ENCODE measurements at places on chromosomes 7 and 10.

DNA sequence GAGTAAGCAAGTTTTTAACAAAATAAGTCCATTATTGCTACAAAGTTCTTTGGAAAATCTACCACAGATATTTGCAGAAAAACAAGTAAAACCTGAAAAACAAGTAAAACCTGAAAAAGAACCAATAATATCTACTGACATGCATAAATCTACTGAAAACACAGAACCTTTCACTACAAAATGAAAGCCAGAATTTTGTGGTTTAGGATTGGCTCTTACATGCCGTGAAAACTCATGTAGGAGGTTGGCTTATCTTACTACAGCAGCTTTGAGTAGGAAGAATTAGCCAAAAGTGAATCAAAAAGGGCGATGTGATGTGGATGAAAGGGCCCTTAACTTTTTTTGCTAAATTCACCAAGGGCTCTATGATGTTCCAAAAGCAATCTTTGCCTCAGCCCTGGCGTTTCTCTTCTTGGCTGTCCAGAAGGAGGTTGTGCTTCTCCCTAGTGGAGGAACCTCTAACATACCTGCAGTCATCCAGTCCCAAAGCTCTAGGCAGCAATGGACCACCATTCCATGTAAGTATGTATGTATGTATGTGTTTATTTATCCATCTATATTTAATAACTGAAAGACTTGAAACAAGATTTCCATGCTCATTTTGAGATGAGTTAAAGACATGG lies 93.5 kb upstream of the ZNF804B start:
- no peak for DNase-seq

DNA sequence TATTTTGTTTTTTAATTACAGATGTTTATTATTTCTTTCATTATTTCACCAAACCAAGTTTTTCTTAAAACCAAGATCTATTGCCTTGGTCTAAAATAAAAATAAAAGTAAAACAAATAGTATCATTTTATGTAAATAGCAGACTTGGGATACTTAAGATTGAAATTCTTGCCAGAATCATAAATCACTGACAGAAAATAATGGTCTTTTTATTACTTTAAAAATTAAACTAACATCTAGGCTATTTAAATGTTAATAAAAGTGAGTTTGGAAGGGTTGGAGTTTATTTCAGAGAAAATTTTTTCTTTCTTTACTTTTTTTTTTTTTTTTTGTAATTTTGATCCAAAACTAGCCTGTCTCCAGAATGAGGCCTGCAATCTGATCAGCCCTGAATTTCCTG lies 568.0 kb upstream of the IGFBP3 start:
- no peak for DNase-seq

GRCh38 chr10:3400348-3400747 lies 227.8 kb upstream of the PITRM1 start:
- peak; percentile 35 for DNase-seq

DNA sequence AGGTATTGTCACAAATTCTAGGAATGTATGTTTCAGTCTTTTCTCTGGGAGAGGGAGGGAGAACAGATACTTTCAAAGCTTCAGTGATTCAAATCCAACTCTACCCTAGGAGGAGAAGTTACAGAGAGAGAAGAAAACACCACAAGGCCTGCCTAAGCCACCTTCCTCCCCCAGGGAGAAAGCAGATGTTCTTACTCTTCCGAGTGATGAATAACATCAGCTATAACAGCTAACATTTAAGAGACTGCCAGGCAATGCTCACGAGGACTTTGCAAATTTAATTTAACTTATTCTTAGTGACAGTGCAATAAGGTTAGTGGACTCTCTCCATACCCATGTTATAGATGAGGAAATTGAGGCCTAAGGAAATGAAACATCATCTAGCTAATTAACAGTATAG lies 36.8 kb downstream of the TAS2R41 start:
- no peak for DNase-seq

Data from astrocyte of the spinal cord (primary cell).